ENCODE measurements at places on chromosomes 3 and 15.

- DNase-seq: no peak
Measured at GRCh38 chr3:59499000-59499399, 449.2 kb upstream of the CFAP20DC start.

DNA sequence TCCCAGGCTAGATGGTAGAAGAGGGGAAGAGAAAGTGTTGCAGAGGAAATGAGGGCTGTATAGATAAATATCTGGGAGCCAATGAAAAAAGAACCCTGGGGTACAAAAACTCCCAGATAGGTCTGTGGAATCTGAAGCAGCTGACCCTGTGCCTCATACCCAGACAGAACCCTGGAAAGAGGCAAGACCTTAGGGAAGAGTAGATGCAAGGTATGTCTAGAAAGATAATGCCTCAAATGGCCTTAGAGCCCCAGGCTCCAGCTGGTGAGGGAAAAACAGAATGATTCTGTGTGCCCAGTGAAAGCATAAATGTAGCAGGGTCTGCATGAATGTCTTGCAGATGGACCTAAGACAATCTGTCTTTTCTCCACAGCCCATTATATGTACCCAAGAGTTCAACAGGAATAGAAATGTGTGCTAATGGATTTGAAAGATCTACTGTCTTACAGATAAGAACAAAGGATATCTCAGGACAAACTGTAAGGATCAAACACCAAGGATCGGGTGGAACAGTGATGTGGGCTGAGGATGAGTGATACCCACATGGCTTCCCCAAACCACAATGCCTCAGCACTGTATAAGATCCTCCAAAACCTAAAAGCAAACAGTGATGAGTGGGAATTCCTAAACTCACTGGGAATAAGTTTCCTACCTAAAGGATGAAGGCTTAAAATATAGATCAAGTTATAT is 58.8 kb downstream of the NCEH1 start:
- no peak for DNase-seq

GRCh38 chr3:78726545-78726944 is 1041.3 kb downstream of the ROBO1 start:
- DNase-seq: no peak

GRCh38 chr3:64002233-64002632 is 21.1 kb downstream of the PSMD6 start:
- DNase-seq: no peak

DNA sequence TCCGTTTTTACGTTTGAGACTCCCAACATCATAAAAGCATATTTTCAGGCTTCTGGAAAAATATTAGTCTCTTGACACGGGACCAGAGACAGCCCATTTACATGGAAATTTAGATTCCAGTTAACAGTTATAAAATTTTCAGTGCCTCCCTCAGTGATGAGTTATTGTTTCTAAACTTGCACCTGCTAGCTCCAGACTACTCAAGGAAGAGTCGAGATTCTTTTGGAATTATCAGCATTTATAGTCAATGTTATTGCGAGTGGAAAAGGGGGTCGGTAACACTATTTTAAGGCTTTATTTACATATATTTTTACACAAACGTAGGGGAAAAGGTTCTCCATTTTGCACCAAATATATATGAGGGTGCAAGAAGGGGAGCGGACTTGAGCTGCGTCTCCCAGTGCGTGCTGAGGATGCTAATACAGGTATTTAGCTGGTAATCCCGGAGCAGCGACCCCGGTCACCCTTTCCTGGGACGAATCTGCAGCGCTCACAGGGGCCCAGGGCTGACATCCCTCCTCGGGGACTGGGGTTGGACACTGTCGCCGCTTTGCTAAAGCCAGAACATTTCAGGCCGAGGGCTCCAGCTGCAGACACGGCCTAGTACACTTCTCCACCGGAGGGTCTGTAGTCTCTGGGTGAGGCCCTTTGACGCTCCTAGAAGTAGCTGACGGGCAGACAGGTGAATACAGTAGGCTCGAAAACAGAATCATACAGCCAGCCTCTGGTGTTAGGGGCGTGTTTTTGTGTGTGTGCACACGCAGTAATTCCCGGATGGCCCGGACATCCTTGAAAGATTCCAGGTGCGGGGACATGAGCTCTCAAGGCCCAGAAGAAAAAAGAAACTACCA is 729 bp upstream of the ZBTB11 start:
- no peak for DNase-seq

- DNase-seq: no peak
Measured at GRCh38 chr3:56681984-56682461, 1.0 kb downstream of the TASOR start.

DNA sequence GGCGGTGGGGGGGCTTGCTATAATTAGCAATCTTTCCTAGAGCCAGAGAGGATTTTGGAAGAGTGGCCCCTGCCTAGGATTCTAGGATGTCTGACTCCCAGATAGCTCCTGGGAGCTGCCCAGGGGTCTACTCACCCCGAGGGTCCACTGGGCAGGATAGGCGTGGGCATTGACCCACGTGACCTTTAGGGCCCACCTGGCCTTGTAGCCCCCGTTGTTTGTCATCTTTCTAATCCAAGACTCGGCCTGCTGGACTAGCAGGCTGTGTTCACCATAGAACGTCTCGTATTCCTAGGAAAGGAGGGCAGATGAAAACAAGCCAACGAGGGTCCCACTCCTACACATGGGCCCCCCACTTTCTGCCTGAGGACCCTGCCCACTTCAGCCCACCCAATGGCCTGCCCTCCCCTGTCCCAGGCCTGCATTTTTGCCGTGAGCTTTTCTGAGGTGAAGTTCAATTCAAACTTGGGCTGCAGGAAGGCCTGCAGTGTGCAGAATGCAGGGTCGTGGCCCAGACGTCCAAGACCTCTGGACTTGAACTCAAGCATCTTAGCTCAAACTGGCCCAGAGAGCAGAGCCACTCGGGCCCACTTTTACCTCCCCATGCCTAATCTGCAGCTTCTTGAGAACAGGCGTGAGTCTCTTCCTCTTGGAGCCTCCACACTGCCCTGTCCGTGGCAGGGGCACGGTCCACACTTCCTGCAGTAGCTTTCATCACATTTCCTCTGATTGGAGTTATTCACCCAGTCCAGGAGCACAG is 41.5 kb downstream of the MUC4 start:
- no peak for DNase-seq

DNA sequence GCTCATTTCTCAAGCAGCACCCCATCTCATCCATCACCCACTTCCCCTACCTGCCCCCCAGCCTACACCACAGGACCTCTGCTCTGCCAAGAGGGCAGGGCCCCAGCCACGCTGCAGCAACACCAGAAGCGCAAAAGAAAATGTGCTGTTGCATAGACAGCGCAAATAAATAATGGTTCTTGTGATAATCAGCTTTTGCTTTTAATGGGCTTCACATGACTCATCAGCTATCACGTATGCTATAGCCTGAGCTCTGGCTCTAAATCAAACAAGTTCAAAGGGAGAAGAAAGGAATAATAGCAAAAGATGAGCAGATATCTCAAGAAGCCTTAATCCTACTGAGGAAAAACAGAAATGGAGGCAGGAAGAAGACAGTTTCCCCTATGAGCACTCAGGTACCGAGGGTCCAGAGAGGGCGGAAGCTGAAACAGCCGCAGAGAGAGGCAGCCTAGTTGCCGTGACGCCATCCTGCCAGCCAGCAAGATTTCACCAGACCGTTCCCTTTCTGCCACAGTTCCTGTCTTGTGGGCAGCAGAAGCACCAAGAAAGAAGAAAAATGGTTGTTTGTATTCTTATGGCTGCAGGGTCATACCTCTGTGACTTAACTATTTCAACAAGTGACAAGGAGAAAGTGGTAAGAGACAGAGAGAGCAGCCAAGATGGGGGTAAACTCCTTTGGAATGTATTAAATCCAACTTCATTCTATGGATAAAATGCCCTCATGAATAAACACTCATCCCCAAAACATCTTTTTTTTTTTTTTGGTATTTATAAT is 22.0 kb downstream of the RAB27A start:
- DNase-seq: no peak

- DNase-seq: peak; percentile 98
Measured at GRCh38 chr15:101201411-101202174, 50.3 kb downstream of the CHSY1 start.

DNA sequence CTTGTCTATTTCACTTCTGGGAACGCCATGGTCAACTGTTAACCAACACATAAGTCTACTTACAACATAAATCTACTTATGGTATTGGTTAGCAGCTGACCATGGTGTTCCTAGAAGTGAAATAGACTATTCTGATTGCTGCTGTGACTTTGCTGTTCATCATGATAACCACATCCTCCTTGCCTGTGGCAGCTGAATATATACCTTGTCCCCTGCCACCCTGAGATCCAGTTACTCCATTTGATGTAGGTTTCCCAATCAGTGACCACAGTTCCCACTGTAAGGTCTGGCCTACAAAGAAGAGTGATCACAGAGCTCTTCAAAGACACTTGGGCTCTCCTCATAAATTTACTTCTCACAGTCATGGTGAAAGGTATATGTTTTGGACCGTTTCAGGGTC is 66.8 kb upstream of the ALDH1A3 start:
- no peak for DNase-seq

GRCh38 chr3:45785605-45786150 is 10.7 kb downstream of the SLC6A20 start:
- no peak for DNase-seq

DNA sequence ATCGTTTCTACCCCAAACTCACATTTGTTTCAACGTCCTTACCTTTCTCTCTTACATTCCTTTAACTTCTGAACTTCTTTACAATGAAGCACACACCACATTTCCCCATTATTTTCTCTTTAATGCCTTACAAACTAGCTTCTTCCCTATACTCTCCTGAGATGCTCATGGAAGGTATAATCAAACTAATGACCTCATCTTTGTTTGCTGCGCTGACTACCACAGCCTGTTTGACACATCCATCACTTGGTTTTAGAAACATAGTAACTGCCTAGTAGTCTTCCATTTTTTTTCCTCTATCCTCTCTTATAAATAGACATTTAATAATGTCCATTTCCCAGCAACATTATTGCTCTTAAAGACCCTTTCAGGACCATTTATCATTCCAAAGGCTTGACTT is 230.5 kb upstream of the LRTM1 start:
- no peak for DNase-seq

DNA sequence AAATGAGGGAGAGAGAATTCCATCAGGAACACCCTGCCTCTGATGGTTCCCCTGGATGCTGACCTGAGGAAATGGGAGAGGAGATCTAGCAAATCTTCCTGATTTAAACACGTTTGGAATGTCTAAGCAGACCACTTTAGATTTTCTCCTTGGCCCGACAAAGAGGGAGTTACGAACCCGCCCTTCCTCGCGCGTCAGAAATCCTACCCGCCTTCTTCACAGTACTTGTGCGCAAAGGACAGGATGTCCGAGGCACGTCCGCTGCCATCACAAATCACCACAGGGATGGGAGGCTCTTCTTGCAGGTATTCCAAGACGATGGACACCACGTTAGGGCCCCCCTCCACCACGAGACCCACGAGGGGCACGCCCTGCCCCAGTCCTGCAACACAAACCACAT is 38.6 kb downstream of the TRPM1 start:
- DNase-seq: no peak

GRCh38 chr15:71294251-71294910 is 179.1 kb downstream of the THSD4 start:
- DNase-seq: peak; percentile 89

GRCh38 chr15:64247906-64248541 is 85.2 kb upstream of the PPIB start:
- peak; percentile 91 for DNase-seq

DNA sequence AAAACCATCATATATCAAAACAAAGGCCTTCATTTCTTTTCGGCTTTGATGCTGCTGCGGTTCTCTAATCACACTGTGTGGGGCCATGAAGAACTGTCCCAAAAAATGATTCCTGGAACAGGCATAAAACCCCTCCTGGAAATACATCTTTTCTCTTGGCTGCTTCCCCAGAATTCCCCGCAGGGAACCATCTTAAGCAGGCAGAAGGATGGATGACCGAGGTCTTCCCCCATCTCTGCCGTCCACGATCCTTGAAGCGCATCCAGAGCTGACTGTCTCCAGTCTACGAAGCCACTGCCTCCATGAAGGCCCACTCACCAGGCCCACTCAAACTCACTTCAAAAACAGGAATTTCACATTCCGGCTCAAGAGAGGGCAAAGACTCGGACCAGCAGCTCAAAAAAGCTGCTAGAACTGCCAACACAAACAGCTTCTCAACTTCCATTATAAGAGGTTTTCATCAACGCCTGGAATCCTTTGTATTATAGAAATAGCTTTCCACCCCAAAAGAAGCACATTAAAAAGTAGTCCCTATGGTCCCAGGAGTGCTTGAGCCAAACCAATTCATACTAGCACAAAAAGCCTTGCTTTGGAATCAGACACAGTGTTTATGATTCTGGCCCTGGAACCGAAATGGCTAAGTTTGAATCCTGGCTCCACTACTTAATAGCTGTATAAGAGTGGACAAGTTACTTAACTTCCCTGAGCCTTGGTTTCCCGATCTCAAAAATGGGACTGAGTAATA is 487.5 kb upstream of the WNT5A start:
- DNase-seq: no peak

GRCh38 chr3:22176911-22177310 is 425.9 kb upstream of the ZNF385D start:
- no peak for DNase-seq

DNA sequence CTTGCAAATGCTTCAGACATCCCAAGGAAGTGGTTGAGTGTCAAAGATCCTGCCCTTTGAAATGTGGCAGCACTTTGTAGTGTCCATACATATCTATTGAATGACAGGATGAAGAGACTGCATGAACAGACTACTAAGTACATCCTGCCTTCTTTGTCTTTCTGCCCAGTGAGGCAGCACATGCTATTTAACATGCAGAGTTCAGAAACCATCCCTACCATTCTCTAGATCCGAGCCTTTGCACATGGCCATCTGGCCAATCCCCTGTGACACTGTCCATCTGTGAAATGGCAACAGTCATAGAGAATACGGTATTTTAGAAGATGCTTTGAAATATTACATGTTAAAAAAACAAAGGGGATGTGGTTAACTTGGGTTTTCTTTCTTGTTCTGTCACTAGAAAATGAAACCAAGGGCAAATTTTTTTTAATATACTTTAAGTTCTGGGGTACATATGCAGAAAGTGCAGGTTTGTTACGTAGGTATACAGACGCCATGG is 519.6 kb downstream of the NTRK3 start:
- DNase-seq: no peak

GRCh38 chr3:181966393-181966792 is 254.7 kb downstream of the SOX2 start:
- DNase-seq: no peak
